Left cardiac atrium (tissue), 4 donors: ENCODE measurements at places on chromosomes 2 and 18.

- DNase-seq: no peak
Observed at GRCh38 chr18:43680096-43680495, 402.8 kb upstream of the SYT4 start.

DNA sequence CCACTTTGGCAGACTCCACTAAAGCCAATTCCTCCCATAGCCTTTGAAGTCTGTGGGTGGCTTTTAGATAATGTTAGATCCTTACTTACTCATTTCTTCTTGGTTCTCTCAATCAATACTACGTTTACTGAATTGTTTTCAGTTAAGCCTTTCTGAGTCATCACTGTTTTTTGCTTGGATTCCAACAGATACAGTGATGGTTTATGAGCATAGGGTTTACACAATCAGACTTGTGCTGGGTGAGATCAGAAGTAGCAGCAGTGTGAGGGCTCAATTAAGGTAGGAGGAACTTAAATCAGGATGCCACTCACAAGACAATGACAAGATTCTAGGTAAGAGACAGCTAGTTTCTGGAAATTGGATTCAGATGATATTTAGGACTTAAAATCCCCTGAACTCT, 297.7 kb upstream of the DOK6 start:
- DNase-seq: no peak

DNA sequence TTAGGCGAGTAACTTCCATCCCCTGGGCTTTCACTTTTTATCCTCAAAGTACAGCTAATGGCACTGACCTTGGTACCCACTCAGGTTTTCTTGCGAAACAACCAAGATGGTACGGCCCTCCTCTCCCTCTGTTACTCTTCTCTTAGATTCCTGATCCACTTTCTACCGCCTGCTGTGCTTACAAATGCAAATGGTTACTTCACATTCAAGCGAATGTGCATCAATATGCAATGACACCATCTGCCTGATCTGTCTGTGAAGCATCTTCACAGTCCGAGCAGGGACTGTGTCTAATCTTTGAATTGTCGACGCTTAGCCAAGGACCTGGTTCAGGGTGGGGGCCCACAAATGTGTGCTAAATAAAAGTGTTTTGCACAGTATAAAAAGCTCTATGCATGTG, 112.2 kb downstream of the TRIB2 start:
- DNase-seq: no peak

- DNase-seq: no peak
Observed at GRCh38 chr2:202577250-202578183, 57.3 kb upstream of the FAM117B start.

DNA sequence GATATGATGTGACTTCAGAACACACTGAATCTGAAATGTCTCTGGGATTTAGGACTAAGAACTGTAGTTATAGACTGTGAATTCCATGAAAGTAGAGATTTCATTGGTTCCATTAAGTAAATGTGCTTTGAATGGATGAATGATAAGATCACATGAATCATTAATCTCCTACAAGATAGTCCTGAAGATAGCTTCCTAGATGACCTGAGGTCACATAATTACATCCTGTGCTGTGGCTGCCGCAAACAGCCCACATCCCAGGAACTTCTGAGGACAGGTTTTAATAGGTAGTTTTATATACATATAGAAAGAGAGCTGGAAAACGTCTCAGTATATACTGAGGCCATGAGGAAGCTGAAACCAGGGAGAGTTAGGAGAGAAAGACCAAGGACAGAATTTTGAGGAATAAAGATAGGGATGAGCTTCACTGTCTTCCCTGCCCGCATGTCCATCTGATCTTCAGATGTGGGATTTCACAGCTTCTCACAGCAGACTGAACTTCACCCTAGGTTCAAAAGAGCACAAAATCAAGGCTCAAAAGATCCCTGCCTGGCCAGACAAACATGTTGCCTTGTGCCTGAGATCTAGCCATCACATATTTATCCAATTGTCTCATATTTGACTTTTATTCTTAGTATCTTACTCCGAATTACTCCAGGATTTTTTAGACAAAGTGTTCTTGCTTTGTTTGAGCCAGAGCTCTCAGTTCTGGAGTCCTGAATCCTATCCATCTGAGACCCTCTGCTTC, 188.2 kb downstream of the IRS1 start:
- no peak for DNase-seq
